WTC11 (cell line): ENCODE measurements at places on chromosomes 11 and 22. TPM values are rescaled to one million over a fixed set of nuclear protein-coding genes. Genes with fewer than 3 reads are reported as not detected.

DNA sequence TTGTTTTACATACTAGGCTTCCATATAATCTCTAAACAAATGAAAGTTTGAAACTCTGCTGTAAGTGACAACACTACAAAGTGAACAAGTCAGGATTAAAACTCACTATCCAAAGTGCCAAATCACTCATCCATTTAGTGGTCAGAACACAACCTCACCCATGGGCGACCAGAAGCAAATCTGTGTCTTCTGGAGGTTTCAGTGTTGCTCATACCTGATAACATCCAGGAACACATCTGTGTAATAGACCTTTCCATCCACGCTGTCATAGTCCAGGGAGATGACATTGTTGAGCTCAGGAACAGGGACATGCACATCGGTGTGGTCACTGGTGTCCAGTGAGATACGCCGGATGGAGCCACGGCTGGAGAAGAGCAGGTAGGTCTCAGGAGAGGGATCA, 28.5 kb upstream of the CKAP5 start:
- H3K27me3 ChIP-seq: no peaks in the 10 kb centered on the region
- H3K4me3 ChIP-seq: no peak overlapping the region
- no peak overlapping the region for H3K27ac ChIP-seq
- peaks cover 90% of the 10 kb centered on the region for H3K36me3 ChIP-seq

DNA sequence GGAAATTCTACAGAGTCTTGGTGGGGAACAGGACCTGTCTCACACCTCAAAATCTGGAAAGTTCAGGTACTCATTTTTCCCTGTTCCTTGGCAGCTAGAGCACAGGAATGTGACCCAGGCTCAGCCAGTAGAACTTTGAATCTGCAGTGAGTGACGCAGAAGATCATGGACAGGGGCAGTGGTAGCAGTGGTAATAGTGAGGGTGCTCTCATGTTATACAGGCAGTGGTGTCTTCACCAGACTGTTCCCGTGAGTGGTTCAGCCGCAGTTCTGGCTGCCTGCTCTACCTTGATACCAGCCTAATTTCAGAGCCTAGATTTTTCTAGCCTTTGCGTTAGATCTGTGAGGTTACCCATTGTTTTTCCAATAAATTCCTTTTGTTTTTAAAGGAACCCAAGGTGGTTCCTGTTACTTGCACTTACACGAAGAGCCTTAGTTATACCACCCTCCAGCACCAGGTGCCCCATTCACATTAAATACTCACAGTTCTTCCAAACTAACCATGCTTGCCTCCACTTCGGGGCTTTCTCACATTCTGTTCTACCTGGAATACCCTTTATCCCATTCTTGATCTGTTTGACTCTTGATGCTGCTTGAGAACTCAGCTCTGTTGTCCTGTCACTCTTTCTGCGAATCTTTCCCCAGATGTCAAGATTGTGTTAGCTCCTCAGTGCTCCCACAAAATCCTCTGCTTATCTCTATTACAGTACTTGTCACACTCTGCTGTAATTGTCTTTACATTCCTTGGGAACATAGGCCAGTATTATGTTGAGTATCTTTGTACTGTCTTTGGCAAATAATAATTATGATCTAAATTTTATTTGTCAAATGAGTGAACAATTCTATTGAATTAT, 47.8 kb downstream of the SWAP70 start:
- DNase-seq: no peak
- no peak overlapping the region for H3K4me3 ChIP-seq
- H3K4me1 ChIP-seq: peaks cover 23% of the 10 kb centered on the region
- H3K36me3 ChIP-seq: peaks cover 30% of the 10 kb centered on the region
- peak overlapping the region; percentile 62 for H3K27ac ChIP-seq

DNA sequence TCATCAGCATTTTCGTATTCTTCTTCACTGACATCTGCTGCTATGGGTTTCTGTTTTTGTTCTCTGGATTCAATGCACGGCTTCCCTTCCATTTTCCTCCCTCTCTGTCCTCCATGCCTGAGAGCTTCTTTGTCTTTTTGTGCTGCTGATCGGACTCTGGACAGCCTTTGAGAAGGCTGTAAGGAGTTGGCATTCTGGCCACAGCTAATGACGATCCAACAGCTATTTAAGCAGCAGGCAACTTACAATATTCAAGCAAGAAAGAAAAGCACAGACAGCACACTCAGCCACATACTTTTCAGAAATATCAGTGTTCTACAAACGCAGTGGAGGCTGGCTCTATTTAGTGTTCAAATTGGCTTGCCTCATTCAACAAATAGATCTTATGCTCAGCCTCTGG, 60.9 kb upstream of the ZC3H12C start:
- H3K27me3 ChIP-seq: no peaks in the 10 kb centered on the region
- peaks cover 1% of the 10 kb centered on the region; the same call in 1 of the 2 replicates for H3K4me1 ChIP-seq
- H3K27ac ChIP-seq: no peak overlapping the region
- H3K4me3 ChIP-seq: no peak overlapping the region
- no peaks in the 10 kb centered on the region for H3K36me3 ChIP-seq

Gene WNT7B
- 0.18 to 0.33 TPM (median 0.23 TPM) in 3 replicates for total RNA-seq

Gene KLHL35
- 0.22 to 0.60 TPM (median 0.39 TPM) in 3 replicates for total RNA-seq

Gene RANGAP1
- total RNA-seq: 144 to 160 TPM (median 151 TPM) in 3 replicates

Gene OAF
- 3.2 to 5.6 TPM (median 4.2 TPM) in 3 replicates for total RNA-seq

Gene FREY1
- total RNA-seq: 1.6 to 2.1 TPM (median 1.8 TPM) in 3 replicates

Gene C22orf15
- 2.7 to 3.6 TPM (median 3.5 TPM) in 3 replicates for total RNA-seq

Gene INSC
- 0.44 to 0.76 TPM (median 0.73 TPM) in 3 replicates for total RNA-seq
